ENCODE measurements at places on chromosomes 7 and 10. TPM values are rescaled to one million over a fixed set of nuclear protein-coding genes. Genes with fewer than 3 reads are reported as not detected.

The SLC26A5 gene
- 0.17 TPM for polyA plus RNA-seq

- DNase-seq = no peak
Measured at GRCh38 chr10:78830976-78831375, 237.8 kb upstream of the ZMIZ1 start.

DNA sequence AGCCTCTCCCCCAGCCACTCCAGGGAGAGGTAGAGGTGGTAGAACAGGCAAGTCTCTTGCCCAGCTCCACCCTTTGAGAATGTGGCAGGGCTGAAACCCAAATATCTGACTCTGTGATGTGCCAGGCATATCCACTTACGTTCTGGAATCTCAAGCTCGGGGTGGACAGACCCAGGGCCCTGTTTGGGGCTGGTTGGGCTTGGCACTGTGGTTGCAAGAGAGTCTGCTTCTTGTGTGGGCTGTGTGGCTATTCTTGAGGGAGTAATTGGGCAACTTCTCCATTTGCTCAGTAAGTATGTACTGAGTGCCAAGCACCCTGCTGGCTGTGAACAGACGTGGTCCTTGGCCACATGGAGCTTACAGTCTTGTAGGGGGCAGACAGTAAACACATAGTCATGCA is 4.7 kb downstream of the UBTD1 start:
- no peak for DNase-seq

DNA sequence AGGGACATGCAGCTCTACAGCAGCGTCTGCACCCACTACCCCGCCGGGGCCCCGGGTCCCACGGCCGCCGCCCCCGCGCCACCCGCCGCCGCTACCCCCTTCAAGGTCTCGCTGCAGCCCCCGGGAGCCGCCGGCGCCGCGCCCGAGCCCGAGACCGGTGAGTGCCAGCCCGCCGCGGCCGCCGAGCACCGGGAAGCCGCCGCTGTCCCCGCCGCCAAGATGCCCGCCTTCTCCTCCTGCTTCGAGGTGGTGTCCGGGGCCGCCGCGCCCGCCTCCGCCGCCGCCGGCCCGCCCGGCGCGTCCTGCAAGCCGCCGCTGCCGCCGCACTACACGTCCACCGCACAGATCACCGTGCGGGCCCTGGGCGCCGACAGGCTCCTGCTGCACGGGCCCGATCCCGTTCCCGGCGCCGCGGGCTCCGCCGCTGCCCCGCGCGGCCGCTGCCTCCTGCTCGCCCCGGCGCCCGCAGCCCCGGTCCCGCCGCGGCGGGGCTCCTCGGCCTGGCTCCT is 631 bp downstream of the OTUD1 start:
- no peak for DNase-seq

DNA sequence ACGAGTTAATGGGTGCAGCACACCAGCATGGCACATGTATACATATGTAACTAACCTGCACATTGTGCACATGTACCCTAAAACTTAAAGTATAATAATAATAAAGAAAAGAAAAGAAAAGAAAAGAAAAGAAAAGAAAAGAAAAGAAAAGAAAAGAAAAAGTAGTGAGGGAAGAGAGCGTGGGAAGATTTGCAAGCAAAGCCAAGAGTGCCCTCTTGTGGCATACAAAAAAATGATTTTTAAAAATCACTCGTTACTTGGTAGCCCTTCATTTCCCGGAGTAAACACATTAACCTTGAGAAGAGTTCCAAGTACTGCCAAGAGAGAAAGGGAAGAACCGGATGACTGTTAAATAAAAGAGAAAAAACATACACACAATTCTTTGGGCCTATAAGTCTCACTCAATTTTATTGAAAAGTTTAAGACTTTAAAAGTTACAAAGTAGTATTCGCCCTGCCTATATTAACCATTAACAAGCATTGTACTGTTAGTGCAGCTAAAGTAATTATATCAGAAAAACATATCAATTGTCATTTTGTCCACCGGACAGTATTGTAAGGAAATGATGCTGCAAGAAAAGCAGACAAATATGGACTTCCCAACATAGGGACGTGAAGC is 6.2 kb upstream of the CH25H start:
- no peak for DNase-seq
